Activated CD8-positive, alpha-beta memory T cell treated with anti-CD3 and anti-CD28 coated beads, Interleukin-2, amount 50 U/mL, for 48 hours (primary cell): ENCODE measurements at places on chromosomes 5 and 9.

DNA sequence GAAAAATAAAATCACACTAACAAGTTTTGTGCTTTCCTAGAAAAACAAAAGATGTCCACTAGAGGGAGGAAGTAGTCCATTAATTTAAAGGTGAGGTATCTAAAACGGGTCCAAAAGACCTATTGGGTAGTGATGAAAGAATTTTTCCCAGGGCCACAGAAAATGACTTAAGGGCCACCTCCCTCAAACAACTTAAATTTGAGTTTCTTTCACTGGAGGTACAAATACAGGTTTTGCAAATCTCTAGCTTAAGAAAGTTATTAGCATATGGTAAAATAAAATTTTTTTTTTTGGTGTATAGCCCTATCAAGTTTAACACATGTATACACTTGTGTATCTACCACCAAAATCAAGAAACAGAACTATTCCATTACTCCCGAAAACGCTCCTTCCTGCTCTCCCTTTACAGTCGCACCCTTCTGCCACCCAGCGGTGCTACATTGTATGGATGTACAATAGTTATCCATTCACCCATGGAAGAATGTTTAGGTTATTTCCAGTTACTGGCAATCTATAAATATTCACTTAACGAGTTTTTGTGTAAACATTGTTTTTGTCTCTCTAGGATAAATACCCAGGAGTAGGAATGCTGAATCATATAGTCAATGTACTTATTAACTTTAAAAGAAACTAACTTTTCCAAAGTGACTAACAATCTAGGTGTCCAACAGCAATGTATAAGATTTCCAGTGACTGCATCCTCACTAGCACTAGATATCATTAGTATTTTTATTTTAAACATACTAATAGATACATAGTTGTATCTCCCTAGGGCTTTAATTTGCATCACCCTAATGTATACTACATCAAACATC, 21.9 kb downstream of the DEPDC1B start:
- DNase-seq = no peak

GRCh38 chr5:6686915-6687409, 26.3 kb upstream of the TENT4A start:
- DNase-seq = no peak

DNA sequence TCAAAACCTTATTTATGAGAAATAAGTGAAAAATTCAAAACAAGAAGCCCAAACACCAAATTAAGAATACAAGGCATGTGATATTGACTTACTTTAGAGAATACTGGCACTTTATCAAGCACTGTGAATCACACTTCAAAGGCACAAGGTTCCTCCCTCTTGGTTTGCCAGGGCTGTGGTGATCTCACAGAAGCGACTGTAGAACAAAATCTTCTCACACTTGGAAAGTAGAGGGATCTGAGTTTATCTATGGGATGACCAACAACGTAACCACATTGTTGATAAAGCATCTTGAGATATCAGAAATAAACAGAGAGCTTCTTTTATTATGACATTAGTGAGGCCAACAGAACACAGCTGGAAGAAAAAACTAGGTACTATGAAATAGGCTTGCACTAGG, 295.9 kb downstream of the NFIB start:
- DNase-seq = no peak

DNA sequence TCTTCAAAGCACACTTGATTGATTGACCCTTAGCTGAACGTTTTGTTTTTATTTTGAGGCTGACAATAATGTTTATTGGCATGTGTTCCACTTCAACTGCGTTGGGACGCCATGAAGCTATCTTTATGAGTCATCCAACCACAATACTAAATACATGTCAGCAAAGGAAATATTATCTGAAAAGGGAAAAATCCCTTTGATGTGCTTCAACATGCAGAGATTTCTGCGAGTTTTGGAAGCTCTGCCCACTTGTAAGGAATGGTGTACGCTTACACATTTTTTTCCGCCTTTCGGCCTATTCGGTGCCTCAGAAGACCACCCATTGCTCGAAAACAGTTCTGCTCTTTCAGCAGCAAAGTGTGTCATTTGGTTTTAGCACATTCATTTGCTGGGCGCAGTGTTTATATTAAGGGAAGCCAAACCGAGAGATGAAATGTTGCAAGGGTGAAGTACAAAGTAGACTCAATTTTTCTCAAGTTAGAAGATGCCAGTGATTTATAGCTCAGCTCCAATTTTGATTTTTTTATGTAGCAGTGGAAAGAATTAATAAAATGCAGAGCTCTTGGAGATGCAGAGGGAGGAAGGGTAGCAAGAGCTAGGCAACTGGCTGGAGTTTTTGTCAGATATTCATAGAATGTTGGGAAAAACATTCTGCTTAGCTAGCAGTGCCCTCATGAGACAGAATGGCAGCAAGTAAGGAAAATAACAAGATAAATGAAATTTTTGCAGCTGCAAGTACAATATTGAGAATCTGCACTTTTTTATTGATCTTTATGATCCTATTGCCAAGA, 68.9 kb downstream of the PRDM6 start:
- no peak for DNase-seq

GRCh38 chr5:163677092-163677491, 171.7 kb downstream of the MAT2B start:
- no peak for DNase-seq

GRCh38 chr5:57394421-57395210, 88.0 kb downstream of the ACTBL2 start:
- DNase-seq = no peak

- DNase-seq = no peak
Measured at GRCh38 chr9:71796100-71796767, 27.9 kb upstream of the CEMIP2 start.

DNA sequence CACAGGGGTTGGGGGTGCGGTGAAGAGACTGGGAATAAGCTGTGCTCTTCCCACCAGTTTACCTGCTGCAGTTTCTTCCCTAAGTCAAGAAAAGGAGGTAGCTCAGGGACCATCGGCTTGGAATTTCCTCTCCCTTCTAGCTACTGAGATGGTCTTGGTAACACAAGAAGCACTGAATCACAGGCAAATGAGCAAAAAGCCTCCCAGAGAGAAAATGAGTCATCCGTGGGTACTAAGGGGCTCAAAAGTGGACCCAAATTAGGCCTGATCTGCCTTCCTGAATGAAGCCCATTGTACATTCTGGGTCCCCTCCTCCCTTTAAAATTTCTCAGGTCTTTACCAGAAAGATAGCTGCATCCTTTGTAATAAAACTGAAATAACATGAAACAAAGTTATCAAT, 49.9 kb downstream of the PTPN3 start:
- no peak for DNase-seq

DNA sequence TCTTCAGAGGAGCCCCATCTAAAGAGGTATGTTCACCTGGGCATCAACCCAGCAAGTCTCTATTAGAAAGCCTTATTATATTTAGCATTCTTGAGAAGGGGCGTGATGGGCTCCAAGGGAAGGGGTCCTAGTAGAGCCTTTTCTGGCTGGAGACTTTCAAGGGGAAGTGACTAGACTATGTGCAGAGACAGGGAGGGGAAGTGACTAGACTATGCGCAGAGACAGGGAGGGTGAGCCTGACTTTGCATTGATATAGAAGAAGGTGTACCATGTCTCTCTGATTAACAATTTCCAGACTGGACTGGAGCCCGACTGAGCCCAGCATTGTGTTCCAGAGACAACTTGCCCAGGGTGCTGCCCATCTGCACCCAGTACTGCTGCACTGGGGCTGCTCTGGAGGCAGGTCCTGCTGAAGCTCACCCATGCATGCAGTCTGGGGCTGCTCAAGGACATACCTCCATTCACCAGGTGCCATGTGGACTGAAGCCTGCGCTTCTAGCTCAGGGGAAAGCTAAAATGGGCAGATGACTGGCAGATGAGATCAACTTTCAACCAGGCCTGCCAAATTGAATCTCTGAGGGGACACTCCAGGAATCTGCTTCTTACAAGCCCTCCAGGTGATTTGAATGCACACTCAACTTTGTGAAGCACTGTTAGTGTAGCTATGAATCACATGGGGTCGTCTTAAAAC, 83.0 kb upstream of the GNA14 start:
- DNase-seq = no peak

DNA sequence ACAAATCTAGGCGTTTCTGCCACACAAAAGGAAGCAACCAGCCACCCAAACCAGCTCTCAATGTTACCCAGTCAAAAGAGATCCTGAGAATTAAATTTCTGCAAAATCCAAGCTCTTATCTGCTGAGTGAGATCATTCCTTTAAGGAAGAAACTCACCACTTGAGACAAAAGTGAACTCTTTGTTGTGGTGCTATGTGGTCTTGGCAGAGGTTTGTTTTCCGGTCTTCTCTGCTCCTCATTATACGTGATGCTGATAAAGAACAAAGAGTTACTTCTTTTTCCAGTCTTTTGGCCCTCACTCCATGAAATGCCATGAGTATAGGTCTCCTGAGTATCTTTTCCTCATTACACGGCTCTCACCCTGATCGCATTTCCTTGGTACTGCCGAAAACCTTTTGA, 82.1 kb downstream of the PRKACG start:
- no peak for DNase-seq

DNA sequence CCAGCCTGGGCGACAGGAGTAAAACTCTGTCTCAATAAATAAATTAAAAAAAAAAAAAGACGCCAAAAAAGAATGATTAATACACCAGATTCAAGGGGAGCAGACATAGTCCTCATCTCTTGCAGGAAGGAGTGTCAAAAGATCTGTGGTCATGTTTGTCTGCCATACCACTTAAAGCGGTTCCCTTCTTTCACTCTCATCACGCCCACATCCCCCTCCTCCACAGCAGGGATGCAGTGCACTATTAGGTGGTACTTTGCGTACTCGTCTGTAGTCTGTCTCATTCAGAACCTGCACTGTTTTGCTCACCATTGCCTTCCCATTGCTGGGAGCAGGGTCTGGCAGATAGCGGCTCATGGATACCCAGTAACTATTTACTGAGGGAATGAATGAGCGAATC, 11.2 kb downstream of the CDHR2 start:
- DNase-seq = peak; percentile 63

DNA sequence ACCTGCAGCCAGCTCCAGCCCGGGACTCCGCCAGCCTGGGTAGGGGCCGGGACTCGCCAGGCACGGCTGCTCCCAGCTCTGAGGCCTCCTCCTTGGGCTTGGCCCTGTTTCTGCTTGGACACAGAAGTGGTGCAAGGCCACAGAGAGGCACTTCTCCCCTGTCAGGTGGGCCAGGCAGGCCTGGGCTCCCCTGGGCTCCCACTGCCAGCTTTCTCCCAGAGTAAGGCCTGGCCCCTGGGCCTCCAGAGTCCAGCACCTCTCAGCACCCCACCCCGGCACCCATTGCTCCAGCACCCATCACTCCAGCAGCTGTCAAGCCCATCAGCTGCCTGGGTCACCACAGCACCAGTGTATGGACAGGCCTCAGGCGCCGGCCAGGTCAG, 71.1 kb upstream of the LRRTM2 start:
- DNase-seq = no peak
